ENCODE measurements at places on chromosomes 16 and 17.

- DNase-seq = peak; percentile 85
Measured at GRCh38 chr17:50949989-50950877, 84.1 kb upstream of the TOB1 start.

DNA sequence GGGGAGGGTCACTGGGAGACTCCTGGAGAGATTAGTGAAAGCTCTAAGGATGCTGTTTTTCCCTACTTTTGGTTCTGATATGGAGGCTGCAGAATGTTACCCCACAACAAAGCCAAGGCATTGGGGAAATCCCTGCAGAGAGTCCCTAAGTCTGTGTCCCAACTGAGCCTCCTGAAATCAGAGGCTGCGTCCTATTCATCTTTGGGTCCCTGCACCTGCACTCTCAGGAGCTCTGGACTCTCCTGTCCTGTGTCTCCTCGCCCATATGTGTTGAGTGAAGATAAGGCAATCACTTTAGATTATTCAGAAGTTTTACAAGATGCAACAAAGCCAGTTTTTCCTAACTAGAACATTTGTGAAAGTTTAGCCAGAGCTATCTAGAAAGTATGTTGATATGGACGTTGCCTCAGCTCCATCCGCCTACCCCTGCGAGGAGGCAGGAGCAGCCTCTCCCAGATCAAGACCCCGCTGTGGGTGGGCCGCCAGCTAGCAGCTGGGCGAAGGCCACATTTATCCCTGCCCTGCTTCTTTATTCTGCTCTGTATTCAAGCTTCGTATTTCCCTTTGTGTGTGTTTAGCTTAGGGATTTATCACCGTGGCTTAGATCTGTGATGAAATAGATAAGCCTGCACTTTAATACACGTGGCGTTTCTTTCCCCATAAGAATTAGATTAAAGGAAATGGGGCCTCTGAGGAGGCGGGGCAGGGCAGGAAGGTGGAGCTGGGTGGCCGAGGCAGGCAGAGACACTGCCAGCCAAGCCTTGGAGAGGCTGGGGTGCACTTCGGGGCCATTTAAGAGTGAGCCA, 37.4 kb downstream of the SHISA6 start:
- DNase-seq = no peak

DNA sequence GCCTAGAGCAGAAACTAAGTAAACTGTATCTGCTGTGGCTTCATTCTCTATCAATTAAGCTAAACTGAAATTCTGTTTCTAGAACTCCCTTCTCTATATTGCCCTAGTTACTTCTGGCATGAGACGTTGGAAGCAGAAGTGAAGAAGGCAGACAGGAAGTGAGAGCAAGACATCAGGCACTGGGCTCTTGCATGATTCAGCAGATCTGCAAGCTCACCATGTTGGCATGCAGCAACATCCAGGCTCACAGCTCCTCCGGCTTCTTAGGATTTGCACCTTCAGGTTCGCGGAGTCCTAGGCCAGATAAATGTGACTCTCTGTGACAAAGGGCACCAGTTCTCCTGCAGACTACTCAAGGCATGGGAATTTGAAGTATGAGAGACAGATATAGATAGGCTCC, 148.3 kb downstream of the CDH8 start:
- DNase-seq = no peak

DNA sequence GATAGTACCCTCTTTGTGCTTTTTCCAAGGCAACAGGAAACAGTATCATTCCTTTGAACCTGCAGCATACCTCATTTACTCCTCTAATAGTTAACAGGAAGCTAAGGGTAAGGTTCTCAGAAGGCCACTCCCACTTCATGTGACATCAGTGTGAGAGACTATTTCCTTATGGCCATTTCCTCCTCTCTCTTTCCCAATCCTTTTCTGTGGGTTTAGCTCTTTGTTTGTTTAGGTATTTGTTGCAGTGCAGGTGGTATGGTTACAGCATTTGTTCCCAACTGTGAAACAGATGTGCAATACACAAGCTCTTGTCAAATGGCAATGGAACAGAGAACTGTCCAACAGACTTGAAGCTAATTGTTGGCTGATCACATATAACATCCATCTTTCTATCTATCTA, 14.7 kb downstream of the TMC5 start:
- DNase-seq = no peak

DNA sequence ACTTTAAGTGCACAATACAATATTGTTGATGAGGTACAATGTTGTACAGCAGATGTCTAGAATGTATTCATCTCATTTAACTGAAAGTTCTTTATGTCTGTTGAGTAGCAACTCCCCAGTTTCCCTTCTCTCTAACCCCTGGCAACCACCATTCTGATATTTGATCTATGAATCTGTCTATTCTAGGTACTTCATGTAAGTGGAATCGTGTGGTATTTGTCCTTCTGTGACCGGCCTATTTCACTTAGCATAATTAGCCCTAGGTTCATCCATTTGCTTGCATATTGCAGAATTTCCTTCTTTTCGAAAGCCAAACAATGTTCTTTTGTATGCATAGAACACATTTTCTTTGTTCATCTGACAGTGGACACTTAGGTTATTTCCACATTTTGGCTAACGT, 10.8 kb downstream of the RGS9 start:
- no peak for DNase-seq

GRCh38 chr17:50181591-50182560, 16.1 kb downstream of the SGCA start:
- DNase-seq = no peak

DNA sequence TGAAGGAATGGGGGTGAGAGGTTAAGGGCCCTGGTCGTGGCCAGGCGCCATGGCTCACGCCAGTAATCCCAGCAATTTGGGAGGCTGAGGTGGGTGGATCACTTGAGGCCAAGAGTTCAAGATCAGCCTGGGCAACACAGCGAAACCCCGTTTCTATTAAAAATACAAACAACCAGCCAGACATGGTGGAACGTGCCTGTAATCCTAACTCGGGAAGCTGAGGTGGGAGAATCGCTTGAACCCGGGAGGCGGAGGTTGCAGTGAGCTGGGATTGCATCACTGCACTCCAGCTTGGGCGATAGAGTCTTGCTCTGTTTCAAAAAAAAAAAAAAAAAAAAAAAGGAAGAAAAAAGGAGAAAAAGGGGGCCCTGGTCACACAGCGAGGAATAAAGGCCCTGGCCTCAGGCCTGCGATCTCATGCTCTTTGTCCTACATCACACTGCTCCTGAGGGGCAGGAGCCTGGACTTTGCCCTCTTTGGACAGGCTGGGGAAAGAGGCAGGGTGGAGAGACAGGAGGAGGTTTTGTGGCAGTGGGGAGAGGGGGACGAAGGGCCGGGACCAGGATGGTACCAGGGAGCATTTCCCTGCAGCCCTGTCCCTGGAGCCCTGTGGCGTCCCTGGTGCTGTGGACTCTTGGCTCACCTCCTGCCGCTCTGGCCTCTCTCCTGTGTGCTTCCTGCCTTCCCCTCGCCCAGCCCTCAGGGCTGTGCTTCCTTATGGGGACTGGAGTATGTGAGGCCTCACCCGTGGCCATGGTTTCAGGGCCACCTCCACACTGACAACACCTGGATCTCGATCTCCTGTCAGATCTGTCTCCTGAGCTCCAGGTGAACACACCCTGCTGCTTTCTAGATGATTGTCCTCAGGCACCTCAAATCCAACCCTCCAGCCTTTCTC, 19.7 kb upstream of the SLC25A19 start:
- DNase-seq = no peak

DNA sequence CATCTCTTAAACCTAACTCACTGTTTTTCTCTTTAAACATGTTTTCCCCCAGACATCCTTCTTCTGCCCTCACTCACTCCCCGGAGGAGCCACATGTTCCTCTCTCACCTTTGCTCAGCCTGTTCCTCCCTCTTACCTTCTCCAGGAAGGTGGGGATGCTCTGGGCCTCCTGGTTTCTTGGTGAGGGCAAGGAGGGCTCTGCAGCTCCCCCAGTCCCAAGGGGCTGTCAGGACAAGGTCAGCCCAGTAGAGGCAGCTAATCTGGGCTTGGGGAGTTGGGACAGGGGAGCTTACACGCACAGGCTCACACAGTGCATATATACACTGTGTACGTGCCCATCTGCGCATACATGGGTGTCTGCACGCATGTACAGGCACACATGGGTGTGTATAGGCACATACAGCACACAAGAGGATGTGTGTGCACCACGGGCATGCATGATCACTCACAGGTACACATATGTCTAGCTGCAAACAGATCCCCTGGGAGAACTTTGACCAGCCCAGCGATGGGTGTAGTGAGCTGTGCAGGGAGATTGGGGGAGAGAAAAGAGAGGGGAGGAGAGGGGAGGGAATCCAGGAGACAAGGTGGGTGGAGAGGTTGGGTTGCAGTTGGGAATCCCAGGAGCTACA, 28.6 kb upstream of the SPNS3 start:
- no peak for DNase-seq

DNA sequence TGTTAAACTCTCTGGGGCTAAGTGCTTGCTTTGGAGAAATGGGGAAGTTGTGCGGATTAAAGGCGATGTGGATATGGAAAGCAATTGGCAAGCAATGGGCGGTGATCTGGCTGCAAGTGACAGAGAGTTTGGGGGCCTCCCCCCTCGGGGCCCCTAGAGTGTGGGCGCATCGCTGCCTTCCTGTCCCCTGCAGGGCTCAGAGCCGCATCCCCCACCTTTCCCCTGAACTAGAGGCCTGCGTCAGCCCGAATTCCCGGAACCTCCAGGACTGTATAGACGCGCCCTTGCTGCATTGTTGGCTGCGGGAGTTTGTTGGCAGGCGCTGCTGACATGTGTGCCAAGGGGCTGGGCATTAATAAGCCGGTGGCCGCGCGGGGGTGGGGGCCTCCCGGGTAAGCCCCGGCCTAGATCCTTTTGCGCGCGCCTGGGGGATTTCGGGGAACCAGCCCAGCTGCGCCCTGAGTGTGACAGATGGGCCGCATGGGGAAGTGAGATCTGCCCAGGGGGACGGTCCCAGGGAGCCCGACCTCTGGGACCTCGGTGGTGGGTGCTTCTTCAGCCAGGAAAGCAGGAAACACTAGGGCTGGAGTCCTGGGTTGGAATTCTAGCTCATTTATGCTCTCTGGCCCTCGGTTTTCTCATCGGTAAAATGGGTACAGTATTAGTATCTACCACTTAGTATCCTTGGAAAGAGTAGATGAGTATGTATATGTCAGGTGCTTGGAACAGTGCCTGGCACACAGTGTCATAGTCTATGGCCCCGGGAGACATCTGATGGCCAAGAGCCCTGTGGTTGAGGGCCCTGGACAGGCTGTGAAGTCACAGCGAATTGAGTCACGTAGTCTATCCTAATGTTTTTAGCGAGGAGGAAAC, 1.0 kb downstream of the EEF2K start:
- peak; percentile 94 for DNase-seq

DNA sequence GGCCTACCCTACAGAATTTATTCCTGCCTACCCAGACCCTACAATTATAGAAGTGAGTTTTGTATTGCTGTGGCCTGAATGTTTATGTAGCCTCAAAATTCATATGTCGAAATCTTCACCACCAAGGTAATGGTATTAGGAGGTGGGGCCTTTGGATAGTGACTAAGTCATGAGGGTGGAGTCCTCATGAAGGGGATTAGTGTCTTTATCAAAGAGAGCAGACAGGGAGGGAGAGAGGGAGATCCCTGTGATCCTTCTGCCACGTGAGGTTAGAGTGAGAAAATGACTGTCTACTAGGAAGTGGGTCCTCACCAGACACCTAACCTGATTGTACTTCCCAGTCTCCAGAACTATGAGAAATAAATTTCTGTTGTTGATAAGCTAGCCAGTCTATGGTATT, 981 bp upstream of the DUXB start:
- DNase-seq = no peak

DNA sequence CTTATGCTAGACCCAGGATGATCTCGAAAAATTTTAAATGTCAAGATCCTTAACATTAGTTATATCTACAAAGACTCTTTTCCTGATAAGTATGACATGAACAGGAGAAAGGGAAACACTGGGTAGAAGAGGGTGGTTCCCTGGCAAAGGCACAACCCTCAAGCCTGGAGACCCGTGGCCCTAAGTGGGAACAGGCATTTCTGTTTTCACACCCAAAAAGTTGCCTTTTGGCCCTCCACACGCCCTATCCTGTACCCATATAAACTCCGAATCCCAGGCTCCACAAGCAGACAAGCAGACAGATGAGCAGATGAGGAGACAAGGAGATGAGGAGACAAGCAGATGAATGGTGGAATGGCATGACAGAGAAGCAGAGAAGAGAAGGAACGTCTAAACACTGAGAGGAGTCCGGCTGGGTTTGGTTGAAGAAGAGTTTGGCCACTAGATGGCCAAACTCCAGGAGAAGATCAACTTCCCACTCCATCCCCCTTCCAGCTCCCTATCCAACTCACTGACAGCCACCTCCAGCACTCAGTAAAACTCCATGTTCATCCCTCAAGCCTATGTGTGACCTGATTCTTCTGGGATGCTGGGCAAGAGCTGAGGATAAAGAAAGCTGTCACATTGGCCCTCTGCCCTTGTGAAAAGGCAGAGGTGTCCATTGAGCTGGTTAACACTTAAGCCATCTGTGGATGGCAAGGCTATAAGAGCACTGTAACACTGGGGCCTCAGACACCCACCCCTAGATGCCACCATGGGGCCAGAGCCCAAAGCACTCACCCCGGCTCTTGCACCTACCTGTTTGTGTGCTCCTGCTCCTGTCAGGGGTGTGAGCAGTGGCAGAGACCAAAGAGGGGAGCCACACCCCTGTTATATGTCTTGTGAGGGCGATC, 139.6 kb upstream of the FAM20A start:
- DNase-seq = no peak

- DNase-seq = no peak
Measured at GRCh38 chr16:82634955-82635610, 8.3 kb downstream of the CDH13 start.

- no peak for DNase-seq
Measured at GRCh38 chr17:61279476-61280145, 120.0 kb upstream of the TBX2 start.

- DNase-seq = no peak
Measured at GRCh38 chr16:57871456-57871855, 69.2 kb upstream of the KIFC3 start.

DNA sequence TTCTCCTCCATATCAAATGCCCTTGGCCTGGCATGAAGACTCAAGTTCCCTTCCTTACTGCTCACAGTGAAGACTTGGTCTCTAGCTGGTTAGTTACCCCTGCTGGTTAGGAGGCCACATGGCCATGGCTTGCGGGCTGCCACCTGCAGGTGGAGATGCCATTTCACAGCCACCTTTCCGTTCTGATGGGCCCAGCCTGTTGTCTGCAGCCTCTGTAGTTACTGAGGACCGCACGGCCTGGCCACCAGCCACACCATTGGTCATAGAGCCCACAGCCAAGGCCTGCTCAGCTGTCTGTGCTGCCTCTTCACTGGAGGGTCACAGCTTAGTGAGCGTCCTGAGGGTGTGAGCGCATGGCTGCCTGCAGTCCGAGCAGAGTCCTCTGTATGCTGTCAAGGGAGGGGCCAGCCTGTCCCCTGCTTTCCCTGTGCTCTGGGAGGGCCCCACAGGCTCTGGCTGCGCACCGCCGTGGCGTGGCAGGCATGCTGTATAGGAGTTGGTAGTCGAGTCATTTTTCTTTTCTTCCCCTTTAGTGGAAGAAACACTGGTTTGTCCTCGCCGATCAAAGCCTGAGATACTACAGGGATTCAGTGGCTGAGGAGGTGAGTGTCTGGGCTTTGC, 59.2 kb downstream of the PLD6 start:
- no peak for DNase-seq

- DNase-seq = no peak
Measured at GRCh38 chr17:42111871-42112551, 503 bp downstream of the DHX58 start.

GRCh38 chr17:64968652-64969501, 49.6 kb upstream of the LRRC37A3 start:
- DNase-seq = no peak
